ENCODE measurements at places on chromosomes 4 and X.

DNA sequence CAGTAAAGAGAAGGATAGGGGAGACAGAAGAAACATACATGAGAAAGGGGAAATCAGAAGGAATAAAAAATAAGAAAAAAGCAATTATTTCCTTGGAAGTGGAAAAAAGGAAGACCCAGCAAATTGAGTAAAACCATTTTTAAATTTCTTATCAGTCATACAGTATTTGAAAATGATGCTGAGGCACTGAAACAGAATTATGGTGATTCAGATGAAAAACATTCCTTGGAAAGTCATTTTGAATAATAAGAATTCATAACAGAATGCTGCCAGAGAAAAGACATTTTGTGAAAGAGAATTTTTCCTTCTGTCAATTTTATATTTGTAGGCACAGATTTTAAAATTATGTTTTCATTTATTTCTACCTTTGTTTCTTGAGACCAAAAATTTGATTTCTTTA is 895.5 kb upstream of the EPHA5 start:
- no peak for DNase-seq

DNA sequence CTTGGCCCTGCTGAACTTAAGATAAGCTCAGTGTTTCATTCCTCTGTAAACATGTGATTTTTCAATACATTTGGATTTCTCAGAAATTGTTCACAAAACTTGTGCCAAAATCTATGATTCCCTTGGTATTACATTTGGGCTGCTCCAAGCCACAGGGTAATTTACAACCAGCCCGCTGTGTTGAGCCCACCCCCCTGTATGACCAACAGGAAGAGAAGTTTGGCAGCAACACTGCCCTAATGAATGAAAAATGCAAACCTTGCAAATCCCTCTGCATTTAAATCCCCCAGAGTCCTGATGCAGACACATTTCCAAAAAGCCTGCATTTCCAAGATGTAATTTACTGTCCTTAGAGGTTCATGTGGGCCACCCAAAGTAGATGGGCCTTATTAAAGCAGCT is 34.1 kb upstream of the GAB1 start:
- DNase-seq = no peak

- no peak for DNase-seq
Measured at GRCh38 chr4:100780126-100780525, 262.3 kb upstream of the EMCN start.

- no peak for DNase-seq
Measured at GRCh38 chrX:39827951-39828350, 269.8 kb downstream of the BCOR start.

- DNase-seq = no peak
Measured at GRCh38 chr4:71185037-71185436, 153.8 kb upstream of the SLC4A4 start.

Measured in activated CD8-positive, alpha-beta memory T cell treated with anti-CD3 and anti-CD28 coated beads for 48 hours (primary cell).